Epithelial cell of alveolus of lung (primary cell): ENCODE measurements at places on chromosomes 5 and 9. TPM values are rescaled to one million over a fixed set of nuclear protein-coding genes. Genes with fewer than 3 reads are reported as not detected.

FAM163B gene
- 2.2 TPM in 1 of 2 replicates, not detected in the other for total RNA-seq

FCN2 gene
- not detected in 2 replicates for total RNA-seq

GDF9 gene
- total RNA-seq: 1.3 TPM in 1 of 2 replicates, not detected in the other

GRIN3A gene
- total RNA-seq: not detected in 2 replicates

GABRA1 gene
- total RNA-seq: not detected in 2 replicates

FOXD4L6 gene
- 1.4 TPM in 1 of 2 replicates, not detected in the other for total RNA-seq

NDUFAF2 gene
- total RNA-seq: 13.3 and 36.6 TPM in 2 replicates

IRX1 gene
- 1.7 TPM in 1 of 2 replicates, not detected in the other for total RNA-seq

GPRIN1 gene
- total RNA-seq: 4.5 and 12.0 TPM in 2 replicates

FRMPD1 gene
- not detected in 2 replicates for total RNA-seq
